Spleen (tissue), 13 donors: ENCODE measurements at places on chromosomes 6 and 20. TPM values are rescaled to one million over a fixed set of nuclear protein-coding genes. Genes with fewer than 3 reads are reported as not detected.

GRCh38 chr20:37777988-37778659, 84.3 kb downstream of the CTNNBL1 start:
- no peak for DNase-seq

- DNase-seq = no peak
Measured at GRCh38 chr20:50108556-50109235, 4.3 kb downstream of the UBE2V1 start.

DNA sequence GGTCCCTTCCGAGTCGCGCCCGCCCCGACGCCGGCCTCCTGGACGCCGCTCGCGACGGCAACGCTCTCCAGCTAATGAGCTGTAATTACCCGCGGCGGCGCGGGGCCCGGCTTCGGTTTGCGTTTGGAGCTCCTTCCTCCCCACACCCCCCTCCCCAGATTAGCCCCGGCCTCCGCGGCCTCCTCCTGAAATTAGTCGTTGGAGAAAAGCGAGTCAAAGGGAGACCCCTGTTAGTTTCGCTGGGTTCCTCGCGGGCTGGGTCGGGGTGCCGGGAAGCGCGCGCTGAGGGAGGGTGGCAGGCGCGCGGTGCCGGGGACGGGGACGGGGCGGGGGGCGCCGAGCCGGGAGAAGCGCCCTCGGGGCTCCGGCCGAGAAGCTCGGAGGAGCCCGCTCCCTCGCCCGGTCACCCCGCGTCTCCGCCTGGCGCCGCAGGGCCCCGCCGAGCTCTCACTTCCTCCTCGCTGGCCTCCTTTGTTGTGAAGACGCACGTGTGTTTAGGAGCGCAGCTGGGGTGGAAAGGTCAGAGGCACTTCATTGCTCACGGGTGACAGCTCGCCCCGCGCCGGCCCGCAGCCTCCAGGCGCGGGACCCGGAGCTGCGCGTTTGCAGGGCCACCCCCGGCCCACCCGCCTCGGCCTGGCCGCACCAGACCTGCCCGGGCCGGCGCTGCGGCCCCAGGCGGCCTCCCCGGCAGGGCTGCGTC, 4.9 kb downstream of the FOXC1 start:
- DNase-seq = no peak

DNA sequence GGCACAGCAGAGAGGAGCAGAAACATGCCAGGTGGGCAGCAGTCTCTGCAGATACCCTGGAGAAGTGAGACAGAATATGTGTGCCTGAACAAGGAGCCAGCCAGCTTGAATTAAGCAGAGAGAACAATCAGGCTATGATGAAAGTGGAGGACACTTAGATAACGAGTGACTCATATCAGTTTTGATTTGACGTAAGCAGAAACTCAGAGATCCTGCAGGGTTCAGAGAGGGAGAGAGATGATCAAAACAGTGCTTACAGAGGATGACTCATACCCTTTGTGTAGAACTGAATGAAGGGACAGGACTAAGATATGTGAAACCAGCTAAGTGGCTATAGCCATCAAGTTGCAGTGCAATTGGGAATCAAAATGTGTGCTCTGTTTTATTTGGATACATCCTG, 300.7 kb downstream of the TENT5A start:
- no peak for DNase-seq

- DNase-seq = peak; percentile 39
Measured at GRCh38 chr20:24795436-24795835, 153.6 kb upstream of the CST7 start.

DNA sequence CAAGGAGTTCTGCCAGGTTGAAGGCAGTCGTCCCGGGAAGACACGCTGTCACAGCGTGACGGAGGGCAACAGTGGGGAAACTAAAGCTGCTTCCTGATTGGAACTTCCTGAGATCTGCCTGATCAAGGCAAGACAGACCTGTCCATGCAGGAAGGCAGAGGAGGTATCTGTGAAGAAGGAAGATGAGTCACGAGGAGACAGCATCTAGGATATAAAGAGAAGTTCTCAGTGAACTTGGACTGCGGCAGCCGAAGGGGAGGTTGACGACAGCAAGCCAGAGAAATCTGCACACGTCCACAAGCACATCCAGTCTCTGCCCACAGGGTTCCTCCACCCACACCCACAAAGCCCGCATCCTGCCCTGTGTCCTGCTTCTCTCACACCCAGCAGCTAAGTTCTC, 38.6 kb downstream of the PREP start:
- no peak for DNase-seq

DNA sequence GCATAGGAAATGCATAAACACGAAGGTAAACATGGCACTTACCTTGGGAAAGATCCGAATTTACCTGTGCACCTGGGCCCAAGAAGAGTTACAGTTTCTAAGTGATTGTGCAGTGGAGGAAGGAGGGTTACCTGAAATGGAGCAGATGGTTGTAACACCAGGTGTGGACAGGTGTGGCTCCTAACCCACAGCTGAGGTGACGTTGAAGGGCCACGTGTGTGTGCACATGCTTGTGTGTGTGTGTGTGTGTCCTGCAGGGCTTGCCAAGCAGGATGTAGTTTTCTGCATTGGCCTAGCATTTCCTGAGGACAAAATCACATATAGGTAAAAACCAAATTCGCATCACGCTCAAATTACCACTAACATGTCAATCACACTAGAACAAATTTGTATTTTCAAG, 240.8 kb downstream of the ANKRD60 start:
- no peak for DNase-seq

DNA sequence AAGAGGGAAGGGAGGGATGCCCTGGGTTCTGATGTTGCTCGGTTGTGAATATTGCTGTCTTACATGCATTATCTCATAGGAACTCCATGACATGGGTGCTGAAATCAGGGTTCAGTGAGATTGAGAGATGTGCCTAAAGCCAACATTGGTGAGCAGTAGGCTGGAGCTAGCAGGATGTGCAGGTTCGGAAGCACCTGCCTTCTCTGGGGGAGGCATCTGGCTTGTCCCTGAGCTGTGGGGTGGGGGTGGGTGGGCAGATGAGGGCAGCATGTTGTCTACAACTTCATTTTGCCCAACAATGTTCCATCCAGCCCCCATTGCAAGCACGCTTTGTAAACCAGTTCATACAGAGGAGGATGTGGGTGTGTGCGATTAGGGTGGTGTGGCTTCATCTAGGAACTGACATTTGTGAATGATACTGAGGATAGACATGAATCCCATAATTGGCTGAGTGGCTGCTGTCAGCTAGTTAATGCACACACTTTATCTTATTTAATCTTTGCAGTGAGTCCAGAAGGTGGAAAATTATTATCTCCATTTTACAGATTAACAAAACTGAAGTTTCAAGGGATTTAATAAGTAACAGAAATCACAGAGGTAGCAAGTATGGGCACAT, 119.4 kb downstream of the SYNDIG1 start:
- DNase-seq = no peak

GRCh38 chr6:5746759-5747130, 260.0 kb downstream of the NRN1 start:
- no peak for DNase-seq

GRCh38 chr6:389143-389542, 2.4 kb upstream of the IRF4 start:
- DNase-seq = no peak

GRCh38 chr6:37785002-37785662, 34.4 kb upstream of the ZFAND3 start:
- no peak for DNase-seq

DNA sequence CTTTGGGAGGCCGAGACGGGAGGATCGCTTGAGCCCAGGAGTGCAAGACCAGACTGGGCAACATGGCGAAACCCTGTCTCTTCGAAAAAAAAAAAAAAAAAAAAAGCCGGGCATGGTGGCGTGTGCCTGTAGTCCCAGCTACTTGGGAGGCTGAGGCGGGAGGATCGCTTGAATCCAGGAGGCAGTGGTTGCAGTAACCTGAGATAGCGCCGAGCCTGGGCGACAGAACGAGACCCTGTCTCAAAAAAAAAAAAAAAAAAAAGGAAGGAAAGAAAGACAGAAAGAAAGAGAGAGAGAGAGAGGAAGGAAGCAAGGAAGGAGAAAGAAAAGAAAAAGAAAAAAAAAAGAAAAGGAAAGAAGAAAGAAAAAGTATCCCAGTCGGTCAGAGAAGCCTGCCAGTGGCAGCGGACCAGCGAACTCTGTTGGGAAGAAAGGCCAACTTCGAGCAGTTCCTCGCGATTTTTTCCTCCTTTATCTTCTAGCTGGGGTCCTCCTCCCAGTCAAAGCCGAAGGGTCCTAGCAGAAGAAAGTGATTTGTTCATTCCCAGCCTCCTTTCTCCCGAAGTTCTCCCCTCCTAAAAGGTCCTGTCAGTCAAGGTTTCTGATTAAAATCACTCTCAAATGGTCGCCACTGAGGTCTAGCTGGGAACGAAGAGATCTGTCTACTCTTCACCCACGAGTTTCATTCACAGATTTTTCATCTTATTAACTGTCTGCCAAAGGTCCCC, 2.4 kb upstream of the SYCP2L start:
- no peak for DNase-seq

- DNase-seq = no peak
Measured at GRCh38 chr6:126107475-126108166, 121.3 kb downstream of the TRMT11 start.

GRCh38 chr6:2748183-2748582, 2.5 kb downstream of the MYLK4 start:
- DNase-seq = no peak

NKAIN2 gene
- total RNA-seq = 0.51 TPM

APMAP gene
- 57.9 TPM for total RNA-seq

OR12D3 gene
- total RNA-seq = not detected

PEX3 gene
- total RNA-seq = 21.2 TPM

DST gene
- total RNA-seq = 176 TPM
